ENCODE measurements at places on chromosomes 6 and 20.

DNA sequence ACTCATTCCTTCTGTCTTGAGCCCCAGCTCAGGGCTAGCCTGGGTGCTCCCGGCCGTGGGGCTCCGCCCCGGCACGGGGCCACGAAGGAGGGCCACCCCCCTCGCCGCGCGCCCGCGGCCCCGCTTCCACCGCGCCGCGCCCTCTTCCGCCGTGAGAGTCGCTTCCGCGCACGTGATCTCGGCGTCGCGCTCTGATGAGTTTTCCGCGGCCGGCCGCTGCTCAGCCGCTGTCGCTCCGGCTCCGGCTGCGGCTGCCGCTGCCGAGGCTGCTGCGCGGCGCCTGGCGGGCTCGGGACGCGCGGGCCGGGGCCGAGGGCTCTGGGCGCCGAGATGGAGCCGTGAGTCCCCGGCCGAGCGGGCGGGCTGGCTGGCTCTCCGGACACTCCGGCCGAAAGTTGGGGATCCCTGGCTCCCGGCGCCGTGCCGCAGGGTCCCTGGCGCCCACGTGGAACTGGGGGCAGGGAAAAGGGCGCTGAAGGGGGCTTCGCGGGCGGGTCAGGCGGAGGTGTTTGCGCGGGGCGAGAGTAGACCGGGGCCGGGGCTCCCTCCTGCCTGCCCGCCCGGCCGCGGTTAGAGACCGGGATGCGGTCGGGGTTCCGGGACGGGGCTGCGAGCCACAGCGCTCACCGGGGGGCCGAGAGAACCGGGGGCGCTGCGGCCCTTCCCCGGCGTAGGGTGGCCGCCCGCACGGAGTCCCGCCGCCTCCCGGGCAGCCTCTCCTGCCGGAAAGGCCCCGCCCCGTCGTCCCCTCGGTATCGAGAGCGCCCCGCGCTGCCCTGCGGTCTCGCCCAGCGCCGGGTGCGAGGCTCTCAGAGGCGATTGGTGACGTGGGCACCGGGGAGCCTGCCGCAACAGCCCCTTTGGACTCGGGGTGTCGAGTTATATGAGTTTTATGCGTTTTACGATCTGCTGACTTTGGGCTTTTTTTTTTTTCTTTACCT, at the start of gene TMEM181:
Gene TMEM181, plus strand, starts transcription at position 197 of the 941 bp plus-strand sequence. Its CDS starts 134 bp downstream, at position 331.
- peak; percentile 90 for DNase-seq

GRCh38 chr6:6402006-6402405, 81.5 kb upstream of the F13A1 start:
- no peak for DNase-seq

DNA sequence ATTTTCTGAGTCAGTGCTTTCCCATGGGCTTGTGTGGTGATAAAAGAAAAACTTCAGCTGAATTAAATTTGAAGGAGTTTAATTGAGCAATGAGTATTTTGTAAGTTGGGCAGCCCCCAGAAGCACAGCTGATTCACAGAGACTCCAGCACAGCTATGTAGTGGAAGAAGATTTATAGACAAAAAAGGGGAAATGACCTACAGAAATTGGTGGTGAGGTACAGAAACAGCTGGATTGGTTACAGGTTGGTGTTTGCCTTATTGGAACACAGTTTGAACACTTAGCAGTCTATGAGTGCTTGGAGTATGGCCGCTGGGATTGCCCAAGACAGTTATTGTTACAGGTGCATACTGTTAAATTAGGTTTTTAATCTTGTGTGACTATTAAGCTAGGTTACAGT, 96.9 kb upstream of the PTPRK start:
- no peak for DNase-seq

GRCh38 chr6:104606361-104606760, 253.4 kb downstream of the HACE1 start:
- no peak for DNase-seq

GRCh38 chr6:129786548-129786947, 74.6 kb downstream of the TMEM244 start:
- DNase-seq: no peak

- peak; percentile 34 for DNase-seq
These were observed 100.3 kb downstream of the EDN3 start for GRCh38 chr20:59400708-59401107.

- DNase-seq: no peak
These were observed 232.2 kb upstream of the FLRT3 start for GRCh38 chr20:14569641-14570040.

GRCh38 chr6:111030008-111031007, 48.5 kb downstream of the RPF2 start:
- DNase-seq: no peak

GRCh38 chr6:105753620-105754211, 332.4 kb upstream of the PRDM1 start:
- no peak for DNase-seq

DNA sequence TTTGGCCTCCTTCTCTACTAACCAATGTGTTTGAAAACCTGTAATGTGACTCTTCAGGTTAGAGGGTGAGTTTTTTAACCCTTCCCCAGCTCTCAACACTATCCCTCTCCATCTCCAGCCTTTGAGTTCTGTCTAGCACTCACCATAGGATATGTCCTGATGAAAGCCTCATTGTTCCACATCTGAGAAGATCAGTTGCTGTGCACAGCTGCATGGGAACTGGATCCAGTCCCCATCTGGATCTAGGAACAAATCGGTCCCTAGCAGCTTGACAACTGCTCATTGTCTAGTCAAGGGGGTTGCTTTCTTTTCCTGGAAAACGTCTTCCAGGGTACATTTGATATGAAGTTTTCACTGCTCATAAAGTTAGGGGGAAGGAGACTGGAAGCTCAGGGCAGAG, 45.4 kb upstream of the AGPAT4 start:
- DNase-seq: no peak

GRCh38 chr6:17197607-17198006, 83.6 kb upstream of the RBM24 start:
- no peak for DNase-seq

DNA sequence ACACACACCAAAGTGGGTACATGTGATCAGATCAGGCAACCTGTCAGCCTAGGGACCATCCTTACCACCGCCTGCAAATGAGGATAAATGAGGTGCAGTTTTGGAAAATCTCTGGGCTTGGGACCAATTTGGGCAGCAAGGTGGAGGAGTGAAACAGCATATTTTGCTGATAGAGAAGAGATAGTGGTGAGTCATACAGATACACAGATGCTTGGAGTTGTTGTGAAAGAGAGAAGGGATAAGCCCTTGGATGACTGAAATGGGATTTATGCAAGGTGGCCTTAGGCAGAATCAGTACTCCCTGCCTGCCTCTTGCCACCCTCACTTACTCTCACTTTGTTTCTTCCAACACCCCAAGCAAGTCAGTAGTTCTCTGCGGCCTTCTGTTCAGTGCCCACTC, 34.7 kb downstream of the BMP2 start:
- no peak for DNase-seq

DNA sequence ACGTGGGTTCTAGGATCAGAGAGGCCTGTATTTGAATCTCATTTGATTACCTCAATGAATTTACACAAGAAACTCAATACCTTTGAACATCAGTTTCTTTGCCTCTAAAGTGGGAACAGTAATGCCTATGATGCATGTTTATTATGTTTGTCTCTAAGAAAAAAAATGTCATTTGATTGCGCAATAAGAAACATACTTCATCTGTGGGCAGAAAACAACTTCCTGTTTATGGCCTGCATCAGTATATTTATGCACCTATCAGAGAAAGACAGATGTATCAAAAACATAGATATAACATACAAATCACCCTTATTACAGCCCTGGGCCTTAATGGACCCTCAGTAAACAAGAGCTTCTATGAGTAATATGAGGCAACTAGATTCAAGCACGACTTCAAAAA, 516.4 kb upstream of the ARID1B start:
- no peak for DNase-seq

- DNase-seq: no peak
These were observed 32.5 kb upstream of the ASCC3 start for GRCh38 chr6:100913400-100914276.

- no peak for DNase-seq
These were observed 17.8 kb upstream of the SLC22A7 start for GRCh38 chr6:43280234-43280633.

- no peak for DNase-seq
These were observed 729.1 kb upstream of the HS3ST5 start for GRCh38 chr6:115071962-115072361.

DNA sequence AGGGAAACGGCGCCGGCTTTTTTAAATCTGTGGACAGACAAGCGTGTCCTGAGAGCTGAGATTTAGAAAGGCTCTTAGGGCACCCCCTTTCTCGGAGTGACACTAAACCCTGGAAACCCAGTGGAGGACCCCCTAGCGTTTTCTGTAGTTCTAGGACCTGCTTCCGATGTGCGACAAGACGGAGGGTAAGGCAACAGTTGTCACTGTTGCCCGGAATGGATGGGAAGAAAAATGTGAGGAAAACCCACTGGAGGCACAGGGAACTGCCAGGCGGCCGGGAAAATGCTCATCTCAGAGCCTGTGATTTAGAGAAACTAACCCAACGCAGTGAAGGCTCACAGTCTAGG, 551 bp upstream of the ATP5F1E start:
- DNase-seq: no peak

DNA sequence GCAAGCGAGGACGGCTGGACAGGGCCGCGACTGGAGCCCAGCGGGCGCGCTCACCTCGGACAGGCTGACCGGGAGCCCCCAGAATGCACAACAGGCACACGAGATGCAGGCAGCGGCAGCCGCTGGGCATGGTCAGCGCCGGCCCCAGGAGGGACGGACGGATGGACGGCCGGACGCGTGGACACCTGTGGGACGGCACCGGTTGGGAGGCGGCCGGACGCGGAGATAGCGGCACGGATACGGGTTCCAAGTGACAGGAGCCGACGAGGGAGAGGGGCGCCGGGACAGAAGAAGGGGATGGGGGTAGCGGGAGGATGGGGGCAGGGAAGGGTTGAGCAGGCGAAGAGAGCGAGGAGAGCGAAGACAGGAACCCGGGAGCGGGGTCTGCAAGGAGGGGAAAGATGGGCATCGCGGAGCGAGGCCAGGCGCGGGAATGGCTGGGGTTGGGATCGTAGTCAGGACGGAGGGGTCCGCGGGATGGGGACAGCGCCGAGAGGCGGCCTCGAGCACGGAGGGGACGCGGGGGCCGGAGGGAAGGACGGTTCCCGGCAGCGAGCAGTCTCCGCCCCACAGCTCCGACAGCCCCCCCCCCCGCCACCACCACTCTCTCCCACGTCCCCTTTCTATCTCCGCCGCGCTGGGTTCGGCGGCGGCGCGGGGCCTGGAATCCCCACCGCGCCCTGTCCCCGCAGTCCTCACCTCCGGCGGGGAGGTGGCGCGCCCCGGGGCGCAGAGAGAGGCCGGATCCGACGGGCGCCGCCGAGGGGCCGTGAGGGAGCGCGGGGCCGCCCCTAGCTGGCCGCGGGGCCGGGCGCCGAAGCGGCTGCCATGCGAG, 435 bp downstream of the DLK2 start:
- no peak for DNase-seq
